Osteocyte (in vitro differentiated cells): ENCODE measurements at places on chromosomes 3 and 15. TPM values are rescaled to one million over a fixed set of nuclear protein-coding genes. Genes with fewer than 3 reads are reported as not detected.

DNA sequence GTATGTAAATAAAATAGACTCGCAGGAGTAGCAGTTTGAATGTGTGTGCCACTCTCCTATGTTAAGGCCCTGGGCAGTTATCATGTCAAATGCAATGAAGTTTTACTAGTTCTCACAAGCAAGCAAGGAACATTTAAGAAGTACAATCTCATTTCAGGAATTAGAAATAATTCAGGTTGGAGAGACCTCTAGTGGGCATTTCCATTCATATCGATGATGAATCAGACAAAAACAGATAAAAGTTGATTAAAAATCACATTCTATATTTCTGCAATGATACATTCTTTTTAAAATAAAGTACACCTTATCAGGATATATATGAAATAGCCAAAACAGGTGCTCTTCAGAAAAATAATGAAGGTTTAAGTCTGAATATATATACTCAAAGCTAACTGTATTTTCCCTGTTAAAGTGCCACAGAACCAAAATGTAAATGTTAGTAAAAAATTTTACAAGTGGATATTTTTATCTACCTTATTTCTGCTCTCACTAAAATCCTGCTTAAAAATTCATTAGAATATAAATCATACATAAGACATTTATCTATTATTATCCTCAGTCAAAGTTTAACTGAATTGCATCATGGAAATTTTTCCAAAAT is 492.4 kb upstream of the FRG2C start:
- DNase-seq = no peak

DNA sequence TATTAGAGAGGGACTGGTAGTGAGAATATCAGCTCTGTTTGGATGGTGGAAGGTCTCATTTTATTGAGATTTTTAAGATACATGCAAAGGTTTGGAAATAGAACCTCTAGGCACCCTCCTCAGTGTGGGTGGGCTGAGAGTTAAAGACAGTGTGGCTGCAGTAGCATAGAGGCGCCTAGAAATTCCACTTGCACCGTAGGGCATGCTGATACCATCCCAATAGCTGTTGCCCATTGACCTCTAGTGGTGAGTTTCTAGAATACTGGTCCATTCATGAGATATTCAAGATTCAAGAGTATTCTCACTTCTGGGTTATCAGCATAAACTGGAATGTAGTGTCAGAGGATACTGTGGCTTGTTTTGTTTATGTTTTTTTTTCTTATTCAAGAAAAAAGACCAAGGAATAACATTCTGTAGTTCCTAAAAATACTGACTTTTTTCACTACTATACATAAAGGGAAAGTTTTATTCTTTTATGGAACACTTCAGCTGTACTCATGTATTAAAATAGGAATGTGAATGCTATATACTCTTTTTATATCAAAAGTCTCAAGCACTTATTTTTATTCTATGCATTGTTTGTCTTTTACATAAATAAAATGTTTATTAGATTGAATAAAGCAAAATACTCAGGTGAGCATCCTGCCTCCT is 87.2 kb downstream of the TGFBR2 start:
- DNase-seq = no peak

DNA sequence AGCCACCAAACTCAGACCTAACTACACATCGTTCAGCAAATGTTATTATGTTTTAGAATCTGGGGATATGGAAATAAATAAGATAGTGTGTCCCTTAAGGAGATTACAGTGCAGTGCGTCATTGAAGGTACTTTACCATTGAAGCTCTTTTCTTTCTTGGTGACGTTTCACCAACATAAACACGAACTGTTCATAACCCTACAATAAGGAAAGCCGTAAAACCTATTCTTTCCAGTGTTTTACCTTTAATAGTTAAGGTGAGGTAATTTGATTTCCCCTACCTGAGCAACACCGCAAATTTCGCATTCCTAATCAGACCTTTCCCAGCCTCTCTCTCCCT is 826 bp downstream of the CCDC66 start:
- no peak for DNase-seq

GRCh38 chr3:62416144-62416543 is 42.8 kb upstream of the FEZF2 start:
- DNase-seq = no peak

- DNase-seq = no peak
These were observed 146.9 kb upstream of the PTPRG start for GRCh38 chr3:61414456-61414855.

- no peak for DNase-seq
These were observed 10.9 kb downstream of the ACSBG1 start for GRCh38 chr15:78223396-78224022.

GRCh38 chr3:187807086-187807862 is 62.0 kb upstream of the BCL6 start:
- no peak for DNase-seq

DNA sequence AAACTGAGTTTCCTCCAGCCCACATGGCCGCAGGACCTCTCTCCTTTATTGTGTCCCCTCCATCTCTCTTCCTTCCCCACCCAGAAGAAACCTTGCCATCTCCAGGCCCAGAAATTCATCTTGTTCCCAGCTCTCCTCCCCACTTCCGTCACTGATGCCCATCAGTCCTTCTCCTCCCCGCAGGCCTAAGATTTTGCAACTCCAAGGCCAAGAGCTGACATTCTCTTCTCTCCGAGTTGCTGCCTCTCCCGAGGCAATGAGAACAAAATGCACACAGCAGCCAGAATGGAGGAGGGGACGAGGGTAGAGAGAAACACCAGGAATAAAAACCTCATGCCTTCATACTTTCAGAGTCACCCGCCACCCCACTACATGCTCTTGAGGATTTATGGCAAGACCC is 526.5 kb upstream of the PROK2 start:
- no peak for DNase-seq

- DNase-seq = no peak
These were observed 39.8 kb downstream of the EOGT start for GRCh38 chr3:68973639-68974038.

GRCh38 chr3:153319705-153320554 is 157.9 kb downstream of the RAP2B start:
- no peak for DNase-seq

- no peak for DNase-seq
These were observed 154.1 kb upstream of the GPR149 start for GRCh38 chr3:154584041-154584440.

GRCh38 chr3:46693038-46693891 is at the start of gene ALS2CL:
TSS of gene ALS2CL (minus strand) at chr3:46693679. CDS start at chr3:46689440, 4,239 bp downstream.
- DNase-seq = no peak

GRCh38 chr15:72971766-72972165 is 80.5 kb upstream of the NEO1 start:
- DNase-seq = no peak

DNA sequence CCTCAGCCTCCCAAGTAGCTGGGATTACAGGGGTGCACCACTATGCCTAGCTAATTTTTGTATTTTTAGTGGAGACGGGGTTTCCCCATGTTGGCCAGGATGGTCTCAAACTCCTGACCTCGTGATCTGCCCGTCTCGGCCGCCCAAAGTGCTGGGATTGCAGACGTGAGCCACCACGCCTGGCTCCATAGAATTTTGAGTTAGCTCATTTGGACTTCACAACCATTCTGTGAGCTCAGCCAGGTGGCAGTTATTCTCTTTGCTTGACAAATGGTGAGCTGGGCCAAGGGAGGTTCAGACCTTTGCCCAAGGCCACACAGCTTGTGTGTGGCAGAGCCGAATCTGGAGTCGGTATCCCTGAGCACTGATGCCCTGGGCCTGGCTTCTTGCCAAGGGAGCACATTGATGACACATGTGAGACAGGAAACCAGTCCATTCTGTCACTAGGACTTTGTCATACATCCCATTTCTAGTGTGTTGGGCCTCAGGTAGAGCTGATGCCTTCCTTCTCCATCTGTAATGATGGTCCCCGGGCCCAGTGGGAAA is 17.6 kb downstream of the PODXL2 start:
- DNase-seq = no peak

GRCh38 chr15:39685999-39686613 is 96.5 kb downstream of the FSIP1 start:
- DNase-seq = no peak

DNA sequence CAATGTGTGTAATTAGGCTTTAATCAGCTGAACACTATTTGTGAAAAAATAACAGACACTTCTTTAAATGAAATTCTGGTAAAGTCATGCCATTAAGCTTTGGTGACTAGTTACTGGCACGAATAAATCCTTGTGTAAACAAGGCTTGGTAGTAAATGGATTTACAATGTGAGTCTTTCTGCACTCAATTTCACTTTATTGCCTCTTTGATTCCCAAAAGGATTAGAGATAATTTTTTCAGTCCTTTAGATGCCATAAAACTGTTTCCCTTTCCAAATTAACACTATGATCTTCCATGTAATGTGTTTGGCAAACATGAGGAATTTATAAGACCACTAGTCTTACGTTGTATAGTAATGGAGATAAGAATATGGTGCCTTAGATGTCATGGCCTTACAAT is 339.5 kb upstream of the DNAJC19 start:
- no peak for DNase-seq

- no peak for DNase-seq
These were observed 8.2 kb downstream of the RUBCN start for GRCh38 chr3:197728487-197728886.

- no peak for DNase-seq
These were observed 367.2 kb downstream of the SOX2 start for GRCh38 chr3:182078929-182079328.

DNA sequence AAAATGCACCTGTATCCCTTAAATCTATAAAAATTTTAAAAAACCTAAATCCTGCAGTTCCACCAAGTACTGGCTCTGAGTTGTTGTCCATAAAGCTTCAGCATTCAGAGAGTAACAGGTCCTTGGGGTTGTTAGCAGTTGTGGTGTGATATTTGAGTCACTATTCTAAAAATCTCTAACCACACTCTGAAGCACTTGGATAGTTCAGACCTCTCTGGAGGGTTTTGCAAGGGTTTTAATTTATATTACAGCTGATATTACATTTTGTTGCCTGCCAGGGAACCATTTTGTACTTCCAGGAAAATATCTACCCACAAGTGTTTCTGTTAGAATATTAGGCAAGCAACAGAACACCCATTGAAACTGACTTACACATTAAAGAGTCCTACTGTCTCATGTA is 255.6 kb downstream of the TBL1XR1 start:
- no peak for DNase-seq

DNA sequence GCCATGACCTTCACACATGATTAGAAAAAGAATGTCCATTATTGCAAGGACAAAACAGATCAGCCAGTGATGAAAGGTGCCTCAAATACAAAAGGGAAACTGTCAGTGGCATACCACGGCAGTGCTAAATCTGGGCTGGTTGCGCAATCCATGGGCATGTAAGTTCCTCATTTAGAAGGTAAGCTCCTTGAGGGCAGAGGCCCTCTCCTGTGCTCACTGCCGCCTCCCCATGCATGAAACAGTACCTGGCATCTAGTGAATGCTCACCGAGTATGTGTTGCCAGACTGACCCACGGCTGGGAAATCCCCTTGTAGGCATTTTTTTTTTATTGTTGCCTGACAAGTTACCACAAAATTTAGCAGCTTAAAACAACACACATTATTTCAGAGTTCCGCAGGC is 312.1 kb upstream of the CHRM5 start:
- no peak for DNase-seq

- DNase-seq = no peak
These were observed 36.0 kb upstream of the ULK4 start for GRCh38 chr3:41997702-41998550.

DNA sequence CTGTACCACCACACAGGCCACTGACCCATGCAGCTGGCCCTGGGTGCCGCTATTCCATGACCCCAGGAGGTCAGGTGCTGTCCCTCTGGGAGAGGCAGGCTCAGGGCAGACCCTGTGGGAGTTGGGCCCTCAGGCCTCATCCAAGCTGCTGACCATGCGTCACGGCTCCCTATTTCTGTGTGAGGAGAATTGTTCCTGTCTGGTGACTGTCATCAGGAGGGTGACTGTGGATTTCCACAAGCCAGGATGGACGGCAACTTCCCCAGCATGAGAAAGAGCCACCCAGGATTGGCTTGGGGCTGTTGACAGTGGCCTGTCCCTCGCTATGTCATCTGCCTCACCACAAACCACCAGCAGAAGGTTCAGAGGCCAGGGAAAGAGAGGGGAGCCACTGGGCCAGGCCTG is 41.4 kb downstream of the ZDHHC19 start:
- DNase-seq = no peak

- no peak for DNase-seq
These were observed 192.2 kb downstream of the MBNL1 start for GRCh38 chr3:152460936-152461335.

DNA sequence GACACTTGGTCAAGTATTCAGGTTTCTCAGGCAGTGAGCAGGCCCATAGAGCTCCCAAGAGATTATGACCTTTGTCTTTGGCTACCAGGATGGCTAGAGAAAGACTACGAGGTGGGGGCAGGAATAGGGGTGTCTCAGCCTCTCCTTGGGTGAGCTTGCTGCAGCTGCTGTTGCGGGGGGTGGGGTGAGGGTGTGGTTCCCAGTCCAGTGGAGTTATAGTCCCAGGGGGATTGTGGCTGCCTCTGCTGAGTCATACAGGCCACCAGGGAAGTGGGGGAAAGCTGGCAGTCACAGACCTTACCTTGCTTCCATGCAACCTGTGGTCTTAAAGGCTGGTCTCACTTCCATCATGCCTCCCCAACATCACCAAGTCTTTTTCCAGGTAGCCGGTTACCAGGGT is 31.7 kb downstream of the ATP2C1 start:
- no peak for DNase-seq

DNA sequence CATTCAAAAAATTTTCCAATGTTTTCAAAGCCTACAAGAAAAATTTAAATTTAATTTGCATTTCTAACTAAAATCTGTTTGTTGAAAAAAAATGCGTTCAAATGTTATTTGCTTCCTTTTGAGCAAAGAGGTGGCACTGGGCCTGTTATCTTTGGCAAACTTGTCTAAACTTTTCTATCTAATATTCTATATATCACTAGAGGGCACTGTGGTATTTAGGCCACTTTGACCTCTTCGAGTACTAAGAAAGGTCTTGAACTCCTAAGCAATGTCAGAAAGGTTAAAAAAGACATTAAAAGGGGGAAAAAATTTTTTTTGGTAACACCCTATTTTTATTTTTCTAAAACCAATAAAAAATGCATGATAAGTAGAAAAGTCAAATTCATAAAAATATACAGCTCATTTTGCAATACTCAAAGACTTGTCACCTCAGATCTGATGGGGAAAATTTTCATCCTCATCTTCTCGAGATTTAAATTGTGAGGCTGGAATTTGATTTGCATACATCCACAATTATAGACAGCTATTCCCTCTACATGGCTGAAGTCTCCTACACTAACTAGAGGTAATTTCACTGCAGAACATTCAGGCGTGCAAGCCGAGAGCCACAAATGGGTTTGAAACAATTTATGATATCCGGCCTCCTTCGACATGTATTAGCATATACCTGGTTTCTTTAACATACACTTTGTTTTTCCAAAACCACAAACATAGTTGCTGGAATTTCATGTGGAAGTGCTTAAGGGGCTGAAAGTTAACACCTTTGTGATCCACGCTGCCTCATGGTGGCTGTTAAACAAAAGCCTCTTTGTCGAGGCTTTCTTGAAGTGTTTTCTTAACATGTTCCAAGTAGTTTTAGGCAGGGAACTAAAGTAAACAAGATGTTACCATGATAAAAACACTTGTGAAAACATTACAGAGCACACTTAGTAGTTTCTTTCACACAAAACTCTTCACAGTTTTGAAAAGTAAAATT is 576.4 kb downstream of the FOXP1 start:
- no peak for DNase-seq

The SPATA12 gene
- not detected in 2 replicates for total RNA-seq

The ADAMTS17 gene
- 0.39 and 1.5 TPM in 2 replicates for total RNA-seq

The SAMD7 gene
- not detected in 2 replicates for total RNA-seq

The TMEM108 gene
- total RNA-seq = 3.7 and 5.1 TPM in 2 replicates

The SCN11A gene
- 0.08 and 0.18 TPM in 2 replicates for total RNA-seq

The PP2D1 gene
- not detected in 2 replicates for total RNA-seq

The ZCWPW2 gene
- total RNA-seq = 1.2 and 1.9 TPM in 2 replicates

The SH2D7 gene
- total RNA-seq = not detected in 2 replicates

The IL17RC gene
- total RNA-seq = 36.5 and 36.6 TPM in 2 replicates

The SLC28A1 gene
- not detected in 2 replicates for total RNA-seq

The KNG1 gene
- not detected in 2 replicates for total RNA-seq

The U2SURP gene
- total RNA-seq = 82.5 and 88.8 TPM in 2 replicates
